ENCODE measurements at places on chromosomes 11 and 22.

- DNase-seq: no peak
These were observed 19.8 kb upstream of the GLYATL2 start for GRCh38 chr11:58864335-58864734.

DNA sequence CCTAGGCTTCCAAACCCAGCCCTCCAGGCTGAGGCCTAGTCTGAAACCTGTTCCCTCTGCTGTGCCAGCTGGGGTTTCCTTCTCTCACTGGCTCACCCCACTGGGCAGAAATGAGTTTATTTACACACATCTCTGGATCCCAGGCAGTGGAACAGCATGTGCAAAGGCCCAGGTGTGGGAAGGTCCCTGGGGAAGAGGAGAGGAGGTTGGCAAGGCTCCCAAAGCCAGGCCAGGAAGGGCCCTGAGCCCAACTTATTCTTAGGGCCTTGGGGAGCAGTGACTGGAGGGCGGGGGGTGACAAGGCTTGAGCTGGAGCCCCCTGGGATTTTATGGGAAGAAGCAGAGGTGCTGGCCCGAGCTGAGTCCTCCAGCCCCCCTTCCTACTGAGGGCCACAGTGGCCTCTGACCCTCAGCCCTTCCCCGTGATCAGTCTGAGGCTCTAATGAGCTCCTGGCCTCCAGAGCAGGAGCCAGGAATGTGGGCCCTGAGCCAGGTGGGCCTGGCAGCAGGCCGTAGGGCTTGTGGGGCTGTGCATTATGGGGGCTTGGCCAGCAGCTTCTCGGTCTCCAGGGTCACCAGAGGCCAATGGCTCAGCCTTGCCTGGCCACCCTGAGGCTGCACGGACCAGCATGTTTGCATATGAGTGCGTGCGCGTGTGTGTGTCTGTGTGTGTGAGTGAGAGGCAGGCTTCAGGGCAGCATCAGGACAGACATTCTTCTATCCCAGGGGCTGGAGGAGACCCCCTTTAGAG is 2.9 kb downstream of the MYO7A start:
- DNase-seq: no peak

DNA sequence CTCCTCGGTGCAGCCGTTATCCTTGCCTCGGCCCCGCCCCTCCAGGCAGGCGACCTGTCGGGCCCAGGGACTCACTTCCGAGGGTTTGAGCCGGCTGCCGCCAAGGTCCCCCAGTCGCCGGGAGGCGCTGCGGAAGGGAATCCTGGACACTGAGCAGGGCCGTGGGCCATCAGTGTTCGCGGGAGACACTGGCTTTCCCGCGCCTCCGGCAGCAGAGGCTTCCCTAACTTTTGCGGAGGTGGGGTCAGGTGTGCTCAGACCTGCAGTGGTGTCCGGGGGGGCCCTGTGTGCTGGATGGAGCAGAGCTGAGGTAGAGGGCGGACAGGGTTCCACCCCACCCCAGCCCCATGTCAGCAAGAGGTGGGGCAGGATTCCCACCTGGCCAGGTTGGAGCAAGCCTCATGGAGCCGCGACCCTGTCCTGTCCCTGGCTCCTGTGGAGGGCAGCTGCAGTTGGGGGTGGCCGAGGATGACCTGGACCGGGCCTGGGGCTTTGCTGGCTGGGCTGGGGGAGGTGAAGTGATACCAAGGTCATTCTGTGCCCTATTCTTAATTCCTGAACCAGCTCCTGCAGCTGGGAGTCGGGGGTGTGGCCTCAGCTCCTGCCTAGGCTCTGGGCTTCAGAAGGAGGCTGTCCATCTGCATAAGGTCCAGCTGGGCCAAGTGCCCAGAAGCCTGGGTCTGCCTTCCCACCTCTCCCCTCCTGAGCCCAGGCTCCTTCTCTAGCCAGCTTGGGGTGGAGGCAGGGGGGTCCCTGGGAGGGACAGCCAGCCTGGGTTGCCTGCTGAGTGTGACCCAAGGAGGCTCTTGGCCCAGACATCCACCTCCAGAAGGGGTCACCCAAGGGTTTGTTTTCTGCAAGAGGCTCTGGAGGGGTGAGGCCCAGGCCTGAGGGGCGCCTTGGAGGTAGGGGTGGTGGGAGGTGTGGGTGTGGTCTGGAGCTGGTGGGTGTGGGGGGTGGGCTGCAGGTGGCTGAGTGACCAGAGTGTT is 8.4 kb downstream of the TSPAN4 start:
- no peak for DNase-seq

DNA sequence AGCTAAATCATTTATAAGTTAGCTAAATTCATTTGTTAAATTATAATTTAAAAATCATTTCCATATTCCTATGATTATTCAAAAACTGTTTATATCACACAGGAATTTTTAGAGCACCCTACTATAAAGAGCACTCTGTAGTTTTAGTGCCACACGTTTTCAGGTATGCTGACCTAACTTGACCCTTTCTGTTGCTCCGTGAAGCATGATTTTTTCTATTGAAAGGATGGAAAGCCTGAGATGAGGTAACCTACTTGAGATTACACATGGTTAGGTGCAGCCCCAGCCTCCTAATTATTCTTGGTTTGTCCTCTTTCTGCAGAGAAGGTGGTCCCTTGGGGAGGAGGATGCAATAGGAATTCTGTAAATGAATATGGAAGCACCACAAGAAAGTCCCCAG is 72.6 kb downstream of the PPFIBP2 start:
- DNase-seq: no peak

DNA sequence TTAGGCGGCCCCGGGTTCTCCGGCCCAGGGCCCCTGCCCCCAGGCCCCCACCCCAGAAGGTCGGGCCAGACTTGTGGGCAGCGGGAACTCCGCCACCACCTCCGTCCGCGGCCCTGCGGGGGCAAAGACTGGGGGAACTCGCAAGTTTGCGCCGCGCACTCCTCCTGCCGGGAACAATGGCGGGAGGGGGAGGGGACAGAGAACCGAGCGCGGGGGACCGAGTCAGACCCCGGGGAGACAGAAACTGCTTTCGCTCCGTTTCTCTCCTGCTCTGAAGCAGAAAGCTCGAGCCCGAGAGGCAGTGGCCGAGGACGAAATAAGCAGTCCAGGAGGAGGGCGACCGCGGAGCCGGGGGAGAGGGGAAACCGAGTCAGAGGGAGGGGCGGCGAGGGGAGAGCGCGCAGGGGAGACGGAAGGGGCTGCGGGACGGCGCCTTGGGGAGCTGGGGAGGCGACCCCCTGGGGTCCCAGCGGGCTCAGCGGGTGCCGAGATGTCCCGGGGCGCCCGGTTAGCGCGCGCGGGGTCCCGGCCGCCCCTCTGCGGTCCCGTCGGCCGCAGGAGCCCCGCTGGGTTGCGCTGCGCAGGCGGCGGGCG is 555 bp downstream of the TP53I11 start:
- DNase-seq: no peak

DNA sequence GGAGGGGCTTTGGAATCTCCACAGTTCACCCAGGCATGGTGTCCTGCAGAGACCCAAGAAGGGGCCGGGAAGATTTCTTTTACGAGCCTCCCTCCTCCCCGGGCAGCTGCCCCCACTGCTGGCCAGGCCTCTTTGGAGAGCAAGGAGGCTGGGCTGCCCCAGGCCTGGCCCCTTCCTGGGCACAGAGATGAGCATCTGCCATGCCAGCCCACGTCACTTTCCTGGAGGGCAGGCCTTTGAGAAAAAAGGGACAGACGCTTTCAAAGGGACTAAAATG is 60.5 kb upstream of the FGF3 start:
- DNase-seq: no peak

DNA sequence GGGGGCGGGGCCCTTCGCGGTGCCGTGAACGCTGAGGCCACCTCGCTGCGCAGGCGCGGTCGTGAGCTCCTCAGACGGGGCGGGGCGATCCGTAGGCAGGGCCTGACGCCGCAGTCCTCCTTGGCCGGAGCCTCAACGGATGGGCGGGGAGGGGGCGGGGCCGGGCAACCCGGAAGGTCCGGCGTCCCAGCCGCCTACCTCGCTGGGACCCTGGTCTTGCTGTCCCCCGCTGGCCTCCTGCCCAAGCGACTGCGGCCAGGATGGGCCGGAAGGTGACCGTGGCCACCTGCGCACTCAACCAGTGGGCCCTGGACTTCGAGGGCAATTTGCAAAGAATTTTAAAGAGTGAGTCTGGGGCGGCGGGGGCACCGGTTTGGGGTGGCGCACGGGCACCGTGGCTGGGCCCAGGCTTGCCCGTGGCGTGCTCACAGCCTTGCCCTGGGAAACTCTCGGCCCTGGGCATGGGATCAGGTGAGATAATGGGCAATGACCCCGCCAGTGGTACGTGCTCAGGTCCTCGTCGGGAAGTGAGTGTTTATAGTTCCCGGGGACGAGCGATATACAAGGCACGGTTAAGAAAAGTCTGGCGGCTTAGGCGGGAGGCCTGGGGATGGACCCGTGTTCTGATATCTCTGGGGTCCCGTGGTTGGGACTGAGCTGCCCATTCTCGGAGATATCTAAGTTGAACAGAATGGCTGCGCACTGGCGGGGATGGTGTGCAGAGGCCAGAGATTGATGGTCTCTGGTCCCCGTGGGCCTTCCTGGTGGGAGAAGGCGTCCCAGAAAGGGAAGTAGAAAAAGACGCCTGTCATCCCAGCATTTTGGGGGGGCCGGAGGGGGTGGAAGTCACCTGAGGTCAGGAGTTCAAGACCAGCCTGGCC is at the start of gene NADSYN1:
Gene NADSYN1, plus strand, starts transcription at position 167 of the 881 bp plus-strand sequence. Its CDS starts 94 bp downstream, at position 261.
- DNase-seq: peak; percentile 92

GRCh38 chr11:100562128-100562527 is 125.0 kb upstream of the ARHGAP42 start:
- DNase-seq: no peak

- DNase-seq: no peak
These were observed 9.8 kb upstream of the BARX2 start for GRCh38 chr11:129365816-129366215.

DNA sequence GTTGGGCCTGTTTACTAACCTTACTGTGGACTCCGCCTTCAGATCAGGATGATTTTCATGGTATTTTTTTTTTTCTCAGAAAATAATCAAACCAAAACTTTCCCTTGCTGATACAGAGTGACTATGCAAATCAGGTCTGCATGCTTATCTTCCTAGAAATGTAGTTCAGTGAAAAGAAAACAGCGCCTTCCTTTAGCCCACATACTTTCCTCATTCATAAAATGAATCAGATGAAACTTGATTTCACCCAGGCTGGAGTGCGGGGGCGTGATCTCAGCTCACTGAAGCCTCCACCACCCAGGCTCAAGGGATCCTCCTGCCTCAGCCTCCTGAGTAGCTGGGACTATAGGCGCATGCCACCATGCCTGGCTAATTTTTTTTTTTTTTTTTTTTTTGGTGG is 26.0 kb downstream of the ZNRF3 start:
- DNase-seq: no peak

DNA sequence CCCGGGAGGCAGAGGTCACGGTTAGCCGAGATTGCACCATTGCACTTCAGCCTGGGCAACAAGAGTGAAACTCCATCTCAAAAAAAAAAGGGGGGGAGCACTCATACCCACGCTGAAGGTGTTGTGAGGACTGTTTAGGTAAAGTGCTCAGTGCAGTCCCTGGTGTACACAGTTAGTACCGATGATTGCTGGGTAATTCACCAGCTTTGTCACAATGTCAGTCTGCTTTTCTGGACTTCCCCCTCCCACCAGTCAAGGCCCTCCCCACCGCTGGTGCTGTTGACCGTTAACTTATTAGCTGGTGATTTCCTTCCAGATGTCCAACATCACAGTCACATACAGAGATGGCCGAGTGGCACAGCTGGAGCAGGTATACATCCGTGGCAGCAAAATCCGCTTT is 11.9 kb downstream of the SNRPD3 start:
- no peak for DNase-seq

GRCh38 chr11:73372375-73372993 is 3.7 kb upstream of the RELT start:
- no peak for DNase-seq

- no peak for DNase-seq
These were observed 71.9 kb upstream of the PPARA start for GRCh38 chr22:46078241-46079092.

DNA sequence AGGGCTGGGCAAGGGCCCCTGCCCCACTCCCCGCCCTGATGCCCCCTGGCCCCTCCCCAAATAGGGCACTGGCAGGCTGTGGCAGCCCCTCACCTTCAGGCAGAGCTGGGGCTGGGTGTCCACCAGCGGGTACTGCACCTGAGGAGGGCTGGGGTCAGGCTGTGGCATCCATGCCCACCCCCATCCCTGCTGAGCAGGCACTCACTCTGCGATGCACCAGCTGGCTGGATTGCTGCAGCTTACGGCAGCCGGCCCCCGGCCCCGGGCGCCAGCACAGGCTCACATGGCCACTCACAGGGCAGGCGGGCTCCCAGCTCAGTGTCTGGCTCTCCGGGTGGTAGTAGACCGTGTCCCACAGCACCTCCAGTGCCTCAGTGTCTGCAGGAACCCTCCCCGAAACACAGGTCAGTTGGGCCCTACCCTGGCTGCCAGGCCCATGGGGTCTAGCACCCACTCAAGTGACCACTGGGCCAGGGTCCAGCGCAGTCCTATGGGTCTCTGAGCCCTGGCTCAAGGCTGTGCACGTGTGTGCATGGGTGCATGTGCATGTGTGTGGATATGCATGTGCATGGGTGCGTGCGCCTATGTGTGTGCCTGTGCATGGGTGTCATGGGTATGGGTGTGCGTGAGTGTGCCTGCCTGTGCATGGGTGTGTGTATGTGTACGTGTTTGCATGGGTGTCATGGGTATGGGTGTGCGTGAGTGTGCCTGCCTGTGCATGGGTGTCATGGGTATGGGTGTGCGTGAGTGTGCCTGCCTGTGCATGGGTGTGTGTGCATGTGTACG is 14.4 kb downstream of the IL17REL start:
- no peak for DNase-seq

DNA sequence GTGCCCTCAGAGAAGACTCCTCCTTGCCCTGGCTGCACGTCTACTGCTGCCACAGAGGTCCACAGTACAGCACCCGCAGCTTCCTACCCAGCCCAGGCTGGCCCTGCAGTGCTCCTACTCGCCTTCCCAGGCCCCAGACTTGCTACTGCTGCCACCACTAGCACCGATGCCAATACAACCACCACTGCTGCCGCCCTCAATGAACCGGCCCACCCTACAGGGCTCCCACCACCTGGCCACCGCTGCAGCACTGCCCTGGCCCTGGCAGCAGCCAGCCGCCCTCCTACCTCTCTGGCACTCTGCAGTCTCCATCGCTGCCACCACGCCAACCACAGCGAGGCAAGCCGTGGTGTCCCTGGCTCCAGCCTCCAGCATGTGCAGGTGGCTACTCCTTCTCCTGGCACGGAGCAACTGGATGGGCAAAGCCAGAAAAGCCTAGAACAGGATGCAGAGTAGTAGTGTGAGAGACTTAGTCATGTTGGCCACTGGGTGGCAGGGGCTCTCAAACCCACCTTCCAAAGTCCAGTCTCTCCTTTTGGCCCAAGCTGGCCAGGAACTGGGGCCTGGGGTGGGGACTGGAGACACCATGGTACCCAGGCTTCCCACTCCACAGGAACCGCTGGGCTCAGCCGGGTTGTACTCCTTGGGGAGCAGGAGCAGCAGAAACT is 39.4 kb downstream of the C22orf42 start:
- no peak for DNase-seq

- DNase-seq: peak; percentile 51
These were observed 98.5 kb downstream of the SMCO4 start for GRCh38 chr11:93444617-93445073.

All from T follicular helper cell (primary cell).